ENCODE measurements at places on chromosomes 7 and 10.

DNA sequence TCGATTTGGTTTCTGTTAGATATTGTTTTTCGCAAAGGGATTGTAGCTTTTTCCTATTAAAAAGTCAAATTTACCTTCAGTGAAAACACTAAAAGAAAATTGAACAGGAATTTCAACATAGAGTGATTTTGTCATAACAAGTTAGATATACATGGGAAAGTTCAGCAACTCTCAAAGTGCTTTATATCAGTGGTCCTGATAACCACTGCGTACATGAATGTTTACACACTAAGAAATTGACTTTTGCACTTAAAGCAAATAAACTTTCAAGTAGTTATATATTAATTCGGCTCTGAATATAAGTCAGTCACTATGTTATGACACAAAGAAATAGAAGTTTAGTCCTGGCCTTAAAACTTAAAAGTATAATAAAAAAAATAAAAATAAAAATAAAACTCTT lies 101.3 kb upstream of the DKK1 start:
- no peak for DNase-seq

GRCh38 chr10:5595095-5595494 lies 70.3 kb downstream of the CALML3 start:
- no peak for DNase-seq

GRCh38 chr10:4590807-4591206 lies 235.2 kb upstream of the AKR1E2 start:
- DNase-seq = no peak

- DNase-seq = no peak
Measured at GRCh38 chr7:105655500-105656380, 74.4 kb upstream of the EFCAB10 start.

DNA sequence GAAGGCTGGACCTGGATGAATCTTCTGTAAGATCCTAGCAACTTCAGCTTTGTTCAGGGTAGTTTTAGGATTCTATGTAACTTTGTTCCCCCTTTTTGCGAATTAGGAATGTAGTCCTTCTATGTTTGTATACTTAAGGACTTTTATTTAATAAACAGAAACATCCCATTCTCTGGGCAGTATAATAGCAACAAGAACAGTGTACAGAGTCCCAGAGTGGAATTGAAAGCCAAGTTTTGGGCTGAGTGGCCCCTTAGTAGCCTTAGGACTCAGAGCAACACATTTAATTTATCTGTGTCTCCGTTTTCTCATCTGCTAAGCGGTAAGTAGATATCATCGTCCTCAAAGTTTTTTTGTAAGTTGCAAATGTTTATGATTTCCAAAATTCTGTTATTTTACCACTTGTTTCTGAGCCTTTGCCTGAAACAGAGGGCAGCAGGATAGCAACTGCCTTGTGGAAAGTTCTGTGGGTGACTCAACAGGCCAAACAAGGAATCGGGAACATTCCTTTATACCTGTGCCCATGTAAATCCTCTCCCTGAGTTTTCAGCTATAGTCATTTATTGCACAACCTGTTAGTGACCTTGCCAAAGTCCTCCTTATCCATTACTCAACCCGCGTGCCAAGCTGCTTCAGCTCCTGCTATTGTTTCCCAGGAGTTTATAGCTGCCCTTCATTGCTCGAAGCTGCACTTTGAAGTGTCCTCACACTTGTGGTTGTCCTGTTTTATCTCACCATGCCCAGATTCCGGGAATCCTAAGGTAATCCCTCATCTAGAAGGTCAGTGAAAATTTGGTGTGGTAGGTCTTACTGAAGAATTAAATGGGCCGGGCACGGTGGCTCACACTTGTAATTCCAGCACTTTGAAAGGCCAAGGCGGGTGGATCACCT lies 199.1 kb upstream of the AHR start:
- DNase-seq = peak; percentile 84

DNA sequence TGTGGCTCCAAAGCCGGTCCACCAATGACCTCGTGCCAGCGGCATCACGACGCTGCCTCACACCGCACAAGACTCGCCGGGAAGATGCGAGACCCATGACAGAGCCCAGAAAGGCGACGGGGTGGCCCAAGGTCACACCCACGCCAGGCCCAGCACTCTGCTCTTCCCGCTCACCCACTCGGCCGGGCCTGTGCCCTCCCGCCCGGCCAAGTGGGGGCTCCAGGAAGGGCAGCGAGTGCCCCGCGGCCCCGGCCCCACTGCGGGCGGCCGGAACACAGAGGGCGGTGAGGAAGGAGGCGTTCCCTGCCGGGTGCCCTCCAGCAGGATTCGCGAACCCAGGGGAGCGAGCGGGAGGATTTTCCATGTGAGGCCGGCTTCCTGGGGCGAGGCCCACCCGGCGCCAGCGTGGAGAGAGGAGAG lies 56.3 kb downstream of the PDGFA start:
- DNase-seq = no peak

DNA sequence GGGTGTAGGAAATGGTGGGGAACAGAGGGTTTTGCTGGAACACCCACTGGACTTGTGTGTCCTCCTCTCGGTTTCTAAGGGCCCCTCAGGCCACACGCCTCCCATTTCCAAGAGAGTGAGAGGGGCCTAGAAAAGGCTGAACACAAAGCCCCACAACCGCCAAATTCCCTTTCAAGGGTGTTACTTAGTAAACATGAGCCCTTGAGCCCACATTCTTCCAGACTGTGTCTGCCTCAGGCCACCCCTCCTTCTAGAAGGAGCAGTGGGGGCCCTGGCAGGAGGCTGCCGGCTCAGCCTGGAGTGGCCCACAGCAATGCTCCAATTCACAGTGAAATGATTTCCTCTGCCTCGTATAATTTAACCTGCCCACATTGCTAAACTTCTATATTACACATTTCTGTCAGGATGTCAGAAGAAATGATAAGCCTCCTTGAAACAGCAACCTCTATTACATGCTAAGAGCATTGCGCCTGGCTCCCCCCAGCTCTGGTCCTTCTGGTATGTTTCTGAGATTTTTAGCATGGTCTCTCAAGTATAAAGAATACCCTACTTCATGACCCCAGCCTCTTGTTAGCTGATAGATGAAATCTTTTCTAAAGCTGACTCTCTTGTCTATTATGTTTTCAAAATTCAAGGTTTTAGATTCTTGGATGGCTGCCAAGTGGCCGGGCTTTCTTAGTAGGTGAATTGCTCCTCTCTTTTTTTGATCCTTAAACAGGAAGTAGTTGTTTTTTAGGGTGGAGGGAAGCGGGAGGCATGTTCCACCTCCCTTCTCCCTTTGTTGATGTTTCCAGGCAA lies 673.9 kb upstream of the GALNT17 start:
- DNase-seq = no peak

GRCh38 chr10:52486840-52487611 lies 172.9 kb downstream of the DKK1 start:
- no peak for DNase-seq

DNA sequence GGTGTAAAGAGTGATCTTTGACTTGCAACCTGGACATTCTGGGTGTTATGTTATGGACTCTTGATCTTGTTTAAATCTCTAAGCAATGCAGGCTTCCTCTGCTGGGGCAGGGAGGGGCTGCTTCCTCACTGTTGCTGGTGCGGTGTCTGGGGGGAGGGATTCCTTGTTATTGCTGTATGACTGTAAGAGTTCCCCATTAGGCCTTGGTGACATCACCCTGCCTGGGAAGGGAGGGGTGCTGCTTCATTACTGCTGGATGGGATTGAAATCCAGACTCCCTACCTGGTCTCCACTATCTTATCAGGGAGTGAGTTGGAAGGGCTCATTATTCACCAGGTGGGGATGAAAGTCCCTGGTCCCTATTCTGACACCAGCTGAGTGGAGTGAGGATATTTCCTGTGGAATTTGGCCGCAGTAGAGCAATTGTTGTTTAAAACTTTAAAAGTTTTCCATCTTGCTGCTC lies 8.8 kb downstream of the OGDH start:
- no peak for DNase-seq

GRCh38 chr10:103045961-103046360 lies 127.9 kb downstream of the CNNM2 start:
- DNase-seq = no peak

DNA sequence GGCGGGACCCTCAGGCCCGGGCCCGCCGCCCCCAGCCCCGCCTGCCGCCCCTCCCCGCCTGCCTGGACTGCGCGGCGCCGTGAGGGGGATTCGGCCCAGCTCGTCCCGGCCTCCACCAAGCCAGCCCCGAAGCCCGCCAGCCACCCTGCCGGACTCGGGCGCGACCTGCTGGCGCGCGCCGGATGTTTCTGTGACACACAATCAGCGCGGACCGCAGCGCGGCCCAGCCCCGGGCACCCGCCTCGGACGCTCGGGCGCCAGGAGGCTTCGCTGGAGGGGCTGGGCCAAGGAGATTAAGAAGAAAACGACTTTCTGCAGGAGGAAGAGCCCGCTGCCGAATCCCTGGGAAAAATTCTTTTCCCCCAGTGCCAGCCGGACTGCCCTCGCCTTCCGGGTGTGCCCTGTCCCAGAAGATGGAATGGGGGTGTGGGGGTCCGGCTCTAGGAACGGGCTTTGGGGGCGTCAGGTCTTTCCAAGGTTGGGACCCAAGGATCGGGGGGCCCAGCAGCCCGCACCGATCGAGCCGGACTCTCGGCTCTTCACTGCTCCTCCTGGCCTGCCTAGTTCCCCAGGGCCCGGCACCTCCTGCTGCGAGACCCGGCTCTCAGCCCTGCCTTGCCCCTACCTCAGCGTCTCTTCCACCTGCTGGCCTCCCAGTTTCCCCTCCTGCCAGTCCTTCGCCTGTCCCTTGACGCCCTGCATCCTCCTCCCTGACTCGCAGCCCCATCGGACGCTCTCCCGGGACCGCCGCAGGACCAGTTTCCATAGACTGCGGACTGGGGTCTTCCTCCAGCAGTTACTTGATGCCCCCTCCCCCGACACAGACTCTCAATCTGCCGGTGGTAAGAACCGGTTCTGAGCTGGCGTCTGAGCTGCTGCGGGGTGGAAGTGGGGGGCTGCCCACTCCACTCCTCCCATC lies 82.7 kb downstream of the PAX2 start:
- DNase-seq = no peak

- DNase-seq = no peak
Measured at GRCh38 chr10:132007681-132008080, 26.0 kb upstream of the BNIP3 start.

DNA sequence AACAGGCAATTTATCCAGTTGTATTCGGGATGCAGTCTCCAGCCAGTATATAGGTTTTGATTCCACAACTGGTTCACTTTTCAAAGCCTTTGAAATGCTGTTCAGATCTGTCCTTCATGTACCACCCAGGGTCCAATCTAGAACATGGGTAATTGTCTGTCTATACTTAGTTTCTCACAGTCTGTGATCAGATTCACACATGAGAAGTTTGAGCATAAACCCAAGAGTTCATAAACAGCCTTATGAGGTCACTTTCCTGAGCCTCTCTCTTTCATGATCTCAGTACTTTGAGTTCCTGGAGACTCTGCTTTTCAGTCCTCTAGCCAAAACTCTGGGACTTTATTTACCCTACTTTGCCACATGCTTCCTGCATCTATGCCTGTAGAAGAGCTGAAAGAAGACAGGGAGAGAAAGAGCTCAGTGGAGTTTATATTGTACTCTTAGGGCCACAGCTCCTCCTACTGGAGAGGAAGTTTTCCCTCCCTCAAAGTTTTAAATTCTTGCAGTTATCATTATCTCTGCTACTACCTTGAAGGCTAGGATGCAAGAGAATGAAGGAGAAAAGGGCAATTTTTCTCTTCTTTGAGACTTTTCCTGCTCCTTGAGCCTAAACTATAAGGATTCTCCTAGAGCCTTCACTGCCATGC lies 172.0 kb downstream of the ZEB1 start:
- no peak for DNase-seq

DNA sequence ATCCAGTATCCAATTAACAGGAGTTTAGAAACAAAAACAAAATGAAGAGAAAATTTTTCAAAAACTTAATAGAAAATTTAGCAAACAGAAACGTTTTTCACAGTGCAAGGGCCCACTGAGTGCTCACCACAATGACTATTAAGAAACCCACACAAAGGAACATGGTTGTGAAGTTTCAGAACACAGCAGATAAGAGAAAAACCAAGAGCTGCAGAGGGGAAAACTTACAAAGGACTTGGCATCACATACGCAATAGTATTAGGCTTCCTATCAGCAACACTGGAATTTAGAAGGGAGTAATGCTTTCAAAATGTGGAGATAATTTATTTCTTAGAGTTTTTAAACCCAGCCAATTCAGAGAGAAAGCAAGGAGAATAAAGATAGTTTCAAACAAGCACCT lies 1.7 kb upstream of the C7orf25 start:
- no peak for DNase-seq

- no peak for DNase-seq
Measured at GRCh38 chr10:80487421-80487785, 33.3 kb downstream of the TSPAN14 start.

GRCh38 chr7:91570560-91570959 lies 306.3 kb downstream of the FZD1 start:
- no peak for DNase-seq

DNA sequence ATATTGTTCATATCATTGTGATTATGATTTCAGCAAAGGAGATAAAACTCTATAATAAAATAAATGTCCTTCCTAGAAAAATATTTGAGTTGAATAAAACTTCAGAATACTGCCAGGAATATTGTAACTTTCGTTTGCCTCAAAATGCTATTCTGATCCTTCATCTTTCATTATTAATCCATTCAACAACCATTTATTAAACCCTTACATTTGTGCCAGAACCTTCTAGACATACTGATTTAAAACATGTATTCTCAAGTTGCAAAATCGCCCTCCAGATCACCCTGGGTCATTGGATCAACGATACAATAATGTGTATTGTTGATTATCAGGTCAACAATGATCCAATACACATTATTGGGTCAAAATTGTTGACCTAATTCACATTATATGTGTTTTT lies 759.8 kb downstream of the CNTNAP2 start:
- DNase-seq = no peak

DNA sequence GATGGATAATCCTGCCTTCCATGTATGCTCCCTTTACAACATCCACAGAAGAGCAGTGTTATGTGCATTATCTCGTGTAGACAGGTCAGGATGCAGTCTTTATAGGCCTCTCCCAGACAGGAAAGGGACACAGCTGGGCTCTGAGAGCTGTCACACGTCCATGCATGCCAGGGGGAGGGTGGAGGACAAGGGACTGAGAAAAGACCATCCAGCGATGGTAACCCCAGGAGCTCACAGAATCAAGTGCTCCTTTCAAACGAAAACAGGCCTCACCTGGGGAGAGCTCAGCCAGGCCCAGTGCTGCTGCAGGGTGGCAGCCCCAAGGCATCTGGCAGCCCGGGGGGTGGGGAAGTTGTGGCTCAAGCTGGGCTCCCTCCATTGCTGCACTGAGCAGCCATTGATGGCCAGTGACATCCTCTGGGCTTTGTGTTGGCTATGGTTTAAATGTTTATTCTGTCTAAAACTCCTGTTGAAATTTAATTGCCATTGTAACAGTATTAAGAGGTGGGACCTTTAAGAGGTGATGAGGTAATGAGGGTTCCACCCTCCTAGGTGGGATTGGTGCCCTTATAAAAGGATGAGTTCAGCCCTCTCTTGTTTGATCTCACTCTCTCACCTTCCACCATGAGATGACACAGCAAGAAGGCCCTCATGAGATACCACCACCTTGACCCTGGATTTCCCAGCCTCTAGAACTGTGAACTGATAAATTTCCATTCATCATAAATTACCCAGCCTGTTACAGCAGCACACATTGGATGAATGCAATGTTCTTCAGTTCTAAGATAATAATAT lies 15.7 kb downstream of the JCAD start:
- no peak for DNase-seq

DNA sequence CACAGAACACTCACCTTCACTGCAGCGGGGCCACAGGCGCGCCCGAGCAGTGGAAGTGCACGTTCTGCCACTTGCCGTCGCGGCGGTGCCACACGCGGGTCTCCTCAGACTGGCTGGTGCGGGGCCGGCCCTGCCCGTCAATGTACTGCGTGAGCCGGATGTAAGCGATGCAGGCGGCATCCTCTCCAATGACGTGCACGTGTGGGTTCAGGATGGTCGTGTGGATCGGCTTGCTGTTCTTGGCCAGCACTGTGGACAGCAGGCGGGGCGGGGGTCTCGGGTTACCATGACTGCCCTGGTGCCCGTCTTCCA lies 19.2 kb downstream of the YKT6 start:
- DNase-seq = no peak

Data from mucosa of gallbladder (tissue), 1 donor.